ENCODE measurements at places on chromosomes 11 and 22. TPM values are rescaled to one million over a fixed set of nuclear protein-coding genes. Genes with fewer than 3 reads are reported as not detected.

DNA sequence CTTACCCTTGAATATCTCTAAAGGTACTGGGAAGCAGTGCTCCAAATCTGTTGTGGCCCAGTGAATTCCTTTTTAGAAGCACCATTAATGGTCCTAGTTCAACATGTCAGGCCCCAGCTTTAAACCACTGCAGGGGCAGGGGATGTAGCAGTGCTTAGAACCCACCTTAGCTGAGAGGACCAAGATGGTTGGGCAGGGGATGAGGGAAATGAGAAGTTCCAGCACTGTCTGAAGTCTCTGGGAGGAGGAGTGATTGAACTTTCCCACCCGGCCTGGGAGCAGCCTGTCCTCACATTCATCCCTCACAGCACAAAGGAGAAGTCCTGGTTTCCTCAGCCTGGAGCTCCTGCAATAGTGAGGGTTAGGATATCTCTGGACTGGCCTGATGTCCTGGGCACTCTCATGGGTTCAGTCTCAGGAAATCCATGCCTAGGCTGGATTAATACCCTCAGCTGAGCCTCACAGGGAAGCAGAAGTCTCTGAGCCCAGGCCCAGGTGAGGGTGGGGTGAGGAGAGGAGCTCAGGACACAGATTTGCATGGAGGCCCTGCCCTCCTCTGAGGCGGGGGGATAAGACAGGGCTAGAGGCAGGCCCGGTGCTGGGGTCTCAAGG lies 28.6 kb upstream of the PRAME start:
- H3K27me3 ChIP-seq, result peaks cover 22% of the 10 kb centered on the region
- H3K4me1 ChIP-seq, result no peaks in the 10 kb centered on the region
- H3K36me3 ChIP-seq, result no peaks in the 10 kb centered on the region
- H3K4me3 ChIP-seq, result no peak overlapping the region

DNA sequence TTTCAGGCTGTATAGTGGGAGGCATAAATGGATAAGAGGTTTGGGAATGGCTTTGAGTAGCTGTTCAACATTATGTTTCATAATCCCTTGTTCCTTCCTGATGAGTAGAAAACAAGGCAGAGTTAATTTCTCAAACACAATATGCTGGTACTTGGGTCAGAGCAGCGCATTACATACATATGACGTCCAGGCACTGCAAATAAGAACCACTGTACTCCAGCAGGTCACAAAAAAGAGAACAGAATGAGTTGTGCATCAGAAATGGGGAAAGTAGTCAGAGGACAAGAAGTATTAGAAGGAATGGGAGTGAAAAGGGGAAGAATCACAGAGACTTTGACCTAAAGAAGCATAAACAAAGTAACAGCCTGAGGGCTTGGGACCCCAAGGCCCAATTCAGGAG lies 44.0 kb upstream of the RDX start:
- no peak for DNase-seq
- no peaks in the 10 kb centered on the region for H3K36me3 ChIP-seq
- peaks cover 11% of the 10 kb centered on the region for H3K4me1 ChIP-seq
- no peaks in the 10 kb centered on the region for H3K27me3 ChIP-seq

CARNS1 gene
- total RNA-seq, result 0.22 TPM

DNA sequence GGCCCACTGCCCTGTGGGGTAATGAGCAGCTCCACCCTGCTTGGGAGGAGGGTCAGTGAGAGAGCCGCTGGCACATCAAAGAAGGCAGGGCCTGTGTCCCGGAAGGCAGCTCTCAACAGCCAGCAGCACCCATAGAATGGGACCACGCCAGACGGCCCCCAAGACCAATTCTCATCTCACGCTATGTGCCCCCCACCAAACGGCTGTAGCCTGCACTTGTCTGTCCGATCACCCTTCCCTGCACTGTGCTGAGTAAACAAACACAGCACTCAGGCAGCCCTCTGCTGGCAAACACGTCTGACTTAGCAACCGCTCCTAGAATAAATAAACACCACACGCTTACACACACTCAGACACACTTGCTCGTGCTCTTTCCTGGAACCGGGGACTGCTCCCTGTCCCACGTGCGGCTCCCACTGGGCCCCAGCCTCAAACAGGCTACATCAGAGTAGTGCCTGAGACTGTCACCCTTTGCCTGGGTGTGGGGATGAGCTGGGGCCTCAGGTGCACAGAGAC lies 53.2 kb upstream of the CDON start:
- H3K36me3 ChIP-seq, result no peaks in the 10 kb centered on the region
- H3K4me3 ChIP-seq, result peak overlapping the region; percentile 40
- DNase-seq, result peak; percentile 88
- peaks cover 37% of the 10 kb centered on the region for H3K4me1 ChIP-seq
- no peaks in the 10 kb centered on the region for H3K27me3 ChIP-seq
- no peak overlapping the region for H3K27ac ChIP-seq

ADAMTS15 gene
- 21.7 TPM for total RNA-seq

Data from PC-3 (cell line).